ENCODE measurements at places on chromosomes 3 and 15. TPM values are rescaled to one million over a fixed set of nuclear protein-coding genes. Genes with fewer than 3 reads are reported as not detected.

The TMIE gene
- total RNA-seq, result 0.14 TPM

The ERC2 gene
- 0.25 TPM for total RNA-seq

The EOMES gene
- total RNA-seq, result 1.3 TPM

The CYP1A2 gene
- not detected for total RNA-seq

The FILIP1L gene
- total RNA-seq, result 0.03 TPM

The MUC20 gene
- 0.73 TPM for total RNA-seq

The CORO2B gene
- total RNA-seq, result 3.2 TPM

The GTF2E1 gene
- total RNA-seq, result 17.0 TPM

The CASR gene
- total RNA-seq, result not detected

The CX3CR1 gene
- total RNA-seq, result not detected

The RAP2B gene
- total RNA-seq, result 8.1 TPM

The TRNT1 gene
- 33.0 TPM for total RNA-seq

The PSTPIP1 gene
- total RNA-seq, result not detected

The FAM174B gene
- total RNA-seq, result 7.6 TPM

The FAIM gene
- total RNA-seq, result 28.8 TPM

The METTL6 gene
- total RNA-seq, result 25.3 TPM

The PLSCR2 gene
- total RNA-seq, result not detected

The TF gene
- total RNA-seq, result 0.69 TPM

Measured in A549 treated with CORT108297 at 1 μM for 4 hours (cell line).